GM04503 (cell line): ENCODE measurements at places on chromosomes 7 and 10.

- DNase-seq, result no peak
Measured at GRCh38 chr10:3222626-3223025, 50.0 kb upstream of the PITRM1 start.

- DNase-seq, result no peak
Measured at GRCh38 chr7:17027789-17028152, 146.0 kb upstream of the AGR3 start.

DNA sequence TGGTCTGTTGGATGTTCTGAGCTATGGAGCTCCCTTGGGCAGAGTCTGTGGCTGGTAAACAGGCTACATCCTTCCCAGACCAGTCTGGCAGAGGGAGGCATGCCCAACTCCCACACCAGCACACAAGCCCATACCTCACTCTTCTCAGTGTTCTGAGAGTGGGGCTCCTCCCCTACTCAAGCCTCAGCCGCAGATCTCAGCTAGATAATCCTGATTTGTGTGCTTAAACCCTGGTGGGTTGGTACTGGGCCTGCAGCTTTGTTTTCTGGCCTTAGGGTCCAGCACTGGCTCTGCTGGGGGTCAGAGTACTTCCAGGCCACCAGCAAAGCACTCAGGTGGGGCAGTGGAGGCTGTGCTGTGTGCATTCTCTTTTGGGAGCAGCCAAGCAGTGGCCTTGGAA is 70.4 kb downstream of the MGAM2 start:
- no peak for DNase-seq

DNA sequence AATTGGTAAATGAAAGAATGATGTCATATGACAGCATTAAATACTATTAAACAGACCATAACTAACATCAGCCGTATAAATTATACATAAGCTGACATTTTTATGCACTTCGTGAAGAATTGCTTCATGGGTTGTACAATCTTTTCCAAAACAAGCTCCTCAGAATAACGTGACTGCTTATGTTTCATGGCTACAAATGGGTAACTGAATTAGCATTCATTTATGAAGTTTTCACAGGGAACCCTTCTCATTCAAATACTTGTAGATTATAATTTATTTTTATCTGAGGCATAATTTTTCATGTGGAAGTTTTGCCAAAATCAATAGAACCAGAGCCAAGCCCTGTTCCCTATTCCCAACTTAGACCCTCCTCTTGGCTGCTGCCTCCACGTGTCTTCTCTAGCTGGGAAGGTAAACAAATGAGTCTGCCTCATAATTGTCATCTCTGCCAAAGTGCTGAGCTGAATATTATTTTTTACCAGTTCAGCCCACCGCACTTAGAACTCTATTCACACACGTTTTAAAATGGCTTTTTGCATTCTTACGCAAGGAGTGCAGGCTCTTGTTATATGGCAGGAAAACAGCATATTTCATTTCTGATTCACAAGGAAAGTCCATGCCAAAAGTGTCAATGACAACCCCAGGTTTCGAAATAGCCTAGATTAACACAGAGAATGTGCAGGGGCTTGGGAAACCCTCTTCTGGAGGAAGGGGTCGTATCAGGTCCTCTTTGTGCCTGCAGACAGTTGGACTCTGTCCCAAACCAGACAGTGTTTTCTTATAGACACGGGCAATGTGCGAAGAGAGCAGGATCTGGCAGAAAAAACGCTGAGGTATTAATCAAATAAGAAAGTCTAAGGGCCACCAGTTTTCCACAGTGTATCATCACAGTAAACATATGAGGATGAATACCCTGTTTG is 370.7 kb upstream of the MGMT start:
- DNase-seq, result no peak

- DNase-seq, result no peak
Measured at GRCh38 chr7:35971133-35971891, 170.5 kb downstream of the SEPTIN7 start.

GRCh38 chr7:50666124-50666496 is 100.9 kb upstream of the DDC start:
- no peak for DNase-seq

GRCh38 chr10:91610444-91610843 is 22.4 kb downstream of the PPP1R3C start:
- DNase-seq, result no peak

DNA sequence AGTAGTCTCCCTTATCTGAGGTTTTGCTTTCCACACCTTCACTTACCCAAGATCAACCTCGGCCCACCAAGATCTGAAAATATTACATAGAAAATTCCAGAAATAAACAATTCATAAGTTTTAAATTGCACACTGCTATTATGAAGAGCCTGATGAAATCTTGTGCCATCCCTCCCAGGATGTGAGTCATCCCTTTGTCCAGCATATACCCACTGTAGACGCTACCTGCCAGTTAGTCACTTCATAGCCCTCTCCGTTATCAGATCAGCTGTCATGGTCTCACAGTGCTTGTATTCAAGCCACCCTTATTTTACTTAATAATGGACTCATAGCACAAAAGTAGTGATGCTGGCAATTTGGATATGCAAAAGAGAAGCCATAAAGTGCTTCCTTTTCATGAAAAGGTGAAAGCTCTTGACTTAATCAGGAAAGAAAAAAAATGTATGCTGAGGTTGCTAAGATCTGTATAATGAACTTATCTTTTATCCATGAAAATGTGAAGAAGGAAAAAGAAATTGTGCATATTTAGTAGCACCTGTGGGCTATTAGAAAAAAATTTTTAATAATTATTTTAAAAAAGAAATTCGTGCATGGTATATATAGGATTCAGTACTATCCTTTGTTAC is 9.8 kb upstream of the MRPS16 start:
- DNase-seq, result no peak

DNA sequence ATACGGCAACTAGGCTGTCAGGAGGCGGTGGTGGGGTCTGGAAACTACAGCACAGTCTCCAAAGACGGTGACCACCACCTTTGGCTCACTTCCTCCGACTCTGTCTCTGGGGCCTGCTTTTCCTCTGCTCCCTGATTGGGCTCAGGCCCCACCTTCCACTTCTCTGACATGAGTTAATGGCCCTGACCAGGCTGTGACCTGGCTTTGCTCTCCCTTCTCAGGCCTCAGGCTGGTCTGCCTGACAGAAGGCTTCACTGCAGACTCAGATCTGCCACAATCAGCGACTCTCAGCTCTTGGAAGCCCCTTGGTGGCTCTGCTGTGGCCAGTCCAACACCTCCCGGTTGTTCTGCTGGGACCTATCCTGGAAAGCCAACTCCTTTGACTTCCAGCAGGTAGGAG is 7.7 kb downstream of the STYXL1 start:
- DNase-seq, result no peak

DNA sequence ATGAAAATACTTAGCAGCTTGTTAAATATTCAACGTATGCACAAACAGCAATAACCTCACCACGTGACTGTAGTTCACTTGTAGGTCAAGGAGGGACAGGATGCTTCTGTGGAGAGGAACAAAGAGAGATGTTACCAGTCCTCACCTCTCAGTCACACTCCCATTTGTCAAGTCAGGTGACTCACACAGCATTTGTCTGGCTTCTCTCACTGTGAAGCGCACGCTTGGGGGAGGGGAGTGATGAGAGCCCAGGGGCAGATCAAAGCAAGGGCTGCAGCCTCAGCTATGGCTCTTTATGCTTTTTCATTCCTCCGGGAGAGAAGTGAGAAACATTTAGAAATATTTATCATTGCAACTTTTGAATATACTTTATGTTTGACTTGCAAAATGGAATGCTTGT is 2.9 kb upstream of the RBM20 start:
- no peak for DNase-seq

GRCh38 chr7:105791926-105792325 is 84.5 kb downstream of the ATXN7L1 start:
- DNase-seq, result no peak

- DNase-seq, result no peak
Measured at GRCh38 chr7:99920149-99920548, 819 bp upstream of the TRIM4 start.

DNA sequence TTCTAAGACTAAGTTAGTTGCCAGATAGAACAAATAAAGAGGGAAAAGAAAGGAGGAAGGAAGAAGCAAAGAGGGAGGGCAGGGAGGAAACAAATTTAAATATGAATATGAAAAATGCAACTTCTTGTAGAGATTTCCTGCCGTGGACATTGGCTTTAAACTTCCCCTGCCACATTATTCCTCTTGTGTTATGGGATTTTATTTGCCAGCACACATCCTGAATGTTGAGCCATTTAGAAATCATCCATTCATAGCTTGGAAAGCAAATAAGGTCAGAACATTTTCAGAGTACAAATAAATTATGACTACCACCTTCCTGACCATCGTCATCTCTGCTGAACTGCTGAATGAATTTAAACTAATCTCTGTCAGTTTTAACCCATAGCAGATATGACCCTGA is 911.9 kb upstream of the LRRN3 start:
- no peak for DNase-seq

GRCh38 chr10:65571011-65571570 is 1354.7 kb upstream of the LRRTM3 start:
- no peak for DNase-seq

DNA sequence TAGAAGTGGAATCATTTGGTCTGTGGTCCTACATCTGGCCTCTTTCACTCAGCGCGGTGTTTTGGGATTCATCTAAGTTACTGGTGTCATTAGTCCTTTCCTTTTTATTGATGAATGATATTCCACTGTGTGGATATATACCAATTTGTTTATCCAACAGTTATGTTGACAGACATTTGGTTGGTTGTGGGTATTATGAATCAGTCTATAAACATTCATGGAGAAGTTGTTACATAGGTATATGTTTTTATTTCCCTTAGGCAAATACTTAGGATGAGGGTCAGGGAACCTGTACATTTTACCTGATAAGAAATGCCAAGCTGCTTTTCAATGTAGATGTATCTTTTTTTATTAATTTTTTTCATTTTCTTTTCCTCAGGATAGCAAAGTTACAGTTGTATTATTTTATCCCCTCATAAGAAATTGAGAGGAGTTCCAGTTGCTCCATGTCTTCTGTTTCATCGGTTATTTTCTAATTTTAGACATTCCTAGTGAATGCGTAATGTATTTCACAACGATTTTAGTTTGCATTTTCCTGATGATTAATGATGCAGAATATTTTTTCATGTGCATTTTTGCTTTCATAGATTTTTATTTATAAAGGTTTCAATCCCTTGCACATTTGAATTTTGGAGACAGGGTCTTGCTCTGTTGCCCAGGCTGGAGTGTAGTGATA is 203.8 kb upstream of the SH2B2 start:
- DNase-seq, result no peak

GRCh38 chr7:38310591-38311101 is 37.2 kb upstream of the TARP start:
- DNase-seq, result no peak

DNA sequence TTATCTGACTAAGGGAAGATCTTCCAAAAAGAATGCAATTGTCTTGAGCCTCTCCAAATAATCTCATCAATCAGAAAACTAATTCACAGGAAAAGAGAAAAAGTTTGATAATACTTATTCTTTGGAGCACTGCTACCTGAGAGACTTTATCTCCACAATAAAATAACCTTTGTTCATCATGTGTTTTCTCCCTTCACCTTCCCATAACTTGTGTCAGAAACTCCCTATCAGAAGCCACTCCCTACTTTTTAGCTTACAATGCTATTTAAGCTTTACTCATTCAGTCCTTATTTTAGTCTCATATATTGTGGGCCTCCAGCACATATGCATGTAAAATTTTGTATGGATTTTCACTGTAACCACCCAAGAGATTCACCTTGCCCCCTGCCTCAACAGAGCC is 998 bp downstream of the CYP3A43 start:
- no peak for DNase-seq

DNA sequence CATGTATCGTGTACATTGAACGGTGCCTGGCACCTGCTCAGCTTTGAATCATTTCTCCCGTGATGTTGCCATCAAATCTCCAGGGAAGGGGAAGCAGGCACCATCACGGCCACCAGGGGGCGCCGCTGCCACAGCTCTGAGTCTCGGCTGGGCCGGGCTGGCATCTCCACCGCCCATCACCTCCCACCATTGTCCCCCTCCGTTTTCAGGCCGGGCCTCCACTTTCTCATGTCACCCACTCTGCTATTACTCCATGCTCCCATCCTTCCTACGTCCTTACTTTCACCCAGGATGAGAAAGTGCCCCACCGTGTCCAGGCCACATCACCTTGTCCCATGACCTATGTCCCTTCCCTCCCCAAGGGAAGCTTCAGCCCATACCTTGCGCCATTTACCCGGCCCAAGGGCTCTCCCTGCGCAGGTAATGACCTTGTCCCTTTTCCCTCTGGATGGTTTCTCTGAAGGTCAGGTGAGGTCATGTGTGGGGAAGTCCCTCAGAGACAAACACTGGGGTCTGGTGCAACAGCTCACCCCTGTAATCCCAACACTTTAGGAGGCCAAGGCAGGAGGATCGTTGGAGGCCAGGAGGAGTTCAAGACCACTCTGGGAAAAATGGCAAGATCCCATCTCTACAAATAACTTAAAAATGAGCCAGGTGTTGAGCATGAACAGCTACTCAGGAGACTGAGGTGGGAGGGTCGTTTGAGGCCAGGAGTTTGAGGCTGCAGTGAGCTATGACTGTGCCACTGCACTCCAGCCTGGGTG is 31.8 kb upstream of the OCM2 start:
- no peak for DNase-seq

- peak; percentile 26 for DNase-seq
Measured at GRCh38 chr7:121107923-121108498, 119.5 kb downstream of the CPED1 start.

- DNase-seq, result no peak
Measured at GRCh38 chr7:38932509-38933168, 23.6 kb upstream of the VPS41 start.

GRCh38 chr7:66050337-66050957 is 25.2 kb upstream of the ASL start:
- no peak for DNase-seq

- peak; percentile 56 for DNase-seq
Measured at GRCh38 chr10:94042001-94042833, 48.5 kb downstream of the PLCE1 start.

- no peak for DNase-seq
Measured at GRCh38 chr10:119209736-119210355, 2.5 kb downstream of the GRK5 start.

DNA sequence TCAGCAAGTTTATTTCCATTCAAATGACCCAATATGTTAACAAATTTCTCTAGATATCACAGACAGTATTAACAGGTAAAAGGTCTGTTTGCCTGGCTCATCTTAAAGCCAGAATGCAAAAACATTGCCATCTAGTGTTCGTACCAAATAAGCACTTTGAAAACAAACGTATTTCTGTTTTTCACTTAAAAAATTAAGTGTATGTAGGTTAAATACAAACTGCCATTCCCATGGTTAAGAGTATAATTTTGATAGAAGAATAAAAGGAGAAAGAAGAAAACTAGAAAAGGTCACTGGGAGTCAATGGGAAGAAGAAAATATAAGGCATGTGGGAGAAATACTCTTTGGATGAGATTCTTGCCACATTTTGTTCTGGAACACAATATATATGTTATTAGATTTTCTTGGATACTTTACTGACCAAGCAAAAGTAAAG is 51.0 kb downstream of the ORC5 start:
- no peak for DNase-seq

- no peak for DNase-seq
Measured at GRCh38 chr10:48694371-48695030, 9.8 kb downstream of the WDFY4 start.

GRCh38 chr7:27890205-27890849 is 150.4 kb downstream of the TAX1BP1 start:
- no peak for DNase-seq
